ENCODE measurements at places on chromosomes 13 and 19.

DNA sequence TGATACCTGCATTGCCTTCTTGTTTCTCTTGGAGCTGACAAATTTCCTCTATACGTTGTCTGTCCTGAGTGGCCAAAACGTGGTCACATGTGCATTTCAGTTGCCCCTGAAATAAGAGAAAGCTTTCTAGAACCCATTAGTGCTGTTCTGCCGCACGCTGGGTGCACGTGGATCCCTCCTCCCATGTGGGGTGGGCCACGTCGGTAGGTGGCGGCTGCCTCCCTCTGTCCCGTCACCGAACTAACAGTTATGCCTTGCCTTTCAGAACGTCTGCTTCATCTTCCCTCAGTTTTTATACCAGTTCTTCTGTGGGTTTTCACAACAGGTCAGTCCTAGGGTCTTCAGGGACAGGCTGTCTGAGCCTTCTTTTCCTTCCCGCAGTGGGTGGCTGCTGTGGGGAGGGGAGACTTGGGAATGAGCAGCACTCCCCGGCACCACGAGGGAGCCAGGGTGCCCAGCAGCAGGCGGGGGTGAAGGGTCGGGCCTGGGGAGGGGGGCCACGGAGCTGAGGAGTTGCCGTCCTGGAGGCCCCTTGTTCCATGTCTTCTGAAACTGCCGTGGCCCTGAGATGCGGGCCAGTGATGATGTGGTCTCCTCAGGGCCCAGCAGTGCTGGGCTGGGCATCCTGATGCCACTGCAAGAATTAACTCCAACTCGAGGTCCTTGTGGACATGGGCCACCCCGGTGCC, 109.7 kb upstream of the MCF2L start:
- no peak for ATAC-seq

DNA sequence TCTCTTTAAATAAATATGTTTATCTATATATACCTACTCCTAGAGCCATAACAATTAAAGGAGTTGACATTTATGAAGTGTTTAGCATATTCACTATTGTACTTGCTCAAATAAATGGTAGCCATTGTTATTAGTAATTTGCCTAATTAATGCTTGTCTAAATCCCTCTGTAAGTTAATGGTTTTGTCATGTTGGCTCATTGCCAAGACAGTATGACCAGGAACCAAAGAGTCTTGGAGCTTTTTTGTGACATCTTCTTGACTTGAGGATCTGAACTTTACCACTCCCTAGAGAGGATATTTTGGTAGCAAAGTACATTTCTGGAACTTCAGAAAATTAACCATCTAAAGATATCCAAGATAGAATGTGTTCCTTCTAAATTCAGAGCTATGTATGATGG, 15.5 kb downstream of the FRY start:
- ATAC-seq: no peak

DNA sequence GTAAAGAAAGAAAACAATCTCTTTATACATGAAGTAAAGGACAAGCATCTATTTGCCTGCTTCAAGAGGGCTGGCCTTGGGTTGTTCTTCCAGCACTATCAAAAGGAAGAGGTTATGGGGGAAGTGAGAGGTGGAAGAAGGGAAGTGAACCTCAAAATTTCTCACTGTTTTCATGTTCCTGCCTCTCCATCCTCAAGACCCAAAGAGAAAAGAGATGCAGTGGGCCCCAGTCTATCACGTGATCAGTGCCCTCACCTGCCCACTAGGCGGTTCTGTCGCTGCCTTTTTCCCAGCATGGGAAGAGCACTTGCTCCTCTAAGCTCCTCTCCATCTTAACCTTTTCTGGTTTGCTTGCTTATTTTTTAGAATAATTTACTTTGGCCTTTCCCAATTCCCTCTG, 6.2 kb upstream of the USP12 start:
- ATAC-seq: no peak

DNA sequence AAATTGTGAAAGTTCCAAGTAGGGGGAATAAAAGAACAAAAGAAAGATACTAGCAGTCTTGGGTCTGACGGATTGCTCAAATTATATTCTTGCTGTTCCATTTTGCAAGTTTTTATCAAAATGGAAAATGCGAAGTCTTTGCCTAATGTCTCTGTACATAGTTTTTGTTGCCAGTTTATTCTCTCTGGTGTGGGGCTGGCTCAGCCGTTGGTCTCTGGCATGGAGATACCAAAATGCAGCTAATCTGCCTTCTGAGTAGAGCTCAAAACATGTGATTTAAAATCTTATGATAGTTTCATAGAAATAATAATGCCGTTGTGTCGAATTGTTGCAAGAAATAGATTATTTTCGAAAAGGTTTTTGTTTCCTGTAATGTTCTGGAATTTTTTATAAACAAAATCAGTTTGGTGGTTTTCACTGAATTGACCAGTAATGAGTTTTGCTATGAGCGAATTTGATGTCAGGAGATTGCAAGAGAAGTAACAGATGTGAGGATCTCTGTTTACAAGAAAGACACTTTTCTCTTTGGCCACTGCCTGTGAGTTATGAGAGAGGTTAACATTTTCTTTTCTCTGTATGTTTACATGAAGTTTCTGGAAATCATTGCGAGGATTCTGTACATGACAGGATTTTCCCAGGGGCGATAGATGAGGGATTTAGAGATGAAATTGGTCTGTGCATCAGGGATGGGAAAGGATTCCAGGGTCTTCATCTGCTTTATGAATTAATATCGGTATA, 147.0 kb downstream of the DCT start:
- no peak for ATAC-seq

DNA sequence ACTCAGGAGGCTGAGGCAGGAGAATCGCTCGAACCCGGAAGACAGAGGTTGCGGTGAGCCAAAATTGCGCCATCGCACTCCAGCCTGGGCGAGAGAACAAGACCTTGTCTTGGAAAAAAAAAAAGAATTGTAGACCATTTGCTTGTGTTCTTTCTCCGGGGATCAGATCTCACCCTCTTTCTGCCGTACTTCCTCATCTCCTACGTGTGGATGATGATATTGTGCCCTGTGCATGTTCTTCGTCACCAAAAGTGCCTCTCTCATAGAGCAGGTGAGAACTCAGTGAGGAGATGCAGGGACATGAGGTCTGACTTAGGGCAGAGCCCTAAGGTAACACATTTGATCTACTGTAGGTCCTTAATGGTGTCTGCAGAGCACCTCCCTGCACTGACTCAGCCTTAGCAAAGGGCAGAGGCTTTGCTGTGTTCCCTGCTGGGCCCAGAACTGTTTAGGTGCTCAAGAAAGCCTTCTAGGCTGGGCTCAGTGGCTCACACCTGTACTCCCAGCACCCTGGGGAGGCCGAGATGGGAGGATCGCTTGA, 1.3 kb downstream of the APOC2 start:
- ATAC-seq: no peak

DNA sequence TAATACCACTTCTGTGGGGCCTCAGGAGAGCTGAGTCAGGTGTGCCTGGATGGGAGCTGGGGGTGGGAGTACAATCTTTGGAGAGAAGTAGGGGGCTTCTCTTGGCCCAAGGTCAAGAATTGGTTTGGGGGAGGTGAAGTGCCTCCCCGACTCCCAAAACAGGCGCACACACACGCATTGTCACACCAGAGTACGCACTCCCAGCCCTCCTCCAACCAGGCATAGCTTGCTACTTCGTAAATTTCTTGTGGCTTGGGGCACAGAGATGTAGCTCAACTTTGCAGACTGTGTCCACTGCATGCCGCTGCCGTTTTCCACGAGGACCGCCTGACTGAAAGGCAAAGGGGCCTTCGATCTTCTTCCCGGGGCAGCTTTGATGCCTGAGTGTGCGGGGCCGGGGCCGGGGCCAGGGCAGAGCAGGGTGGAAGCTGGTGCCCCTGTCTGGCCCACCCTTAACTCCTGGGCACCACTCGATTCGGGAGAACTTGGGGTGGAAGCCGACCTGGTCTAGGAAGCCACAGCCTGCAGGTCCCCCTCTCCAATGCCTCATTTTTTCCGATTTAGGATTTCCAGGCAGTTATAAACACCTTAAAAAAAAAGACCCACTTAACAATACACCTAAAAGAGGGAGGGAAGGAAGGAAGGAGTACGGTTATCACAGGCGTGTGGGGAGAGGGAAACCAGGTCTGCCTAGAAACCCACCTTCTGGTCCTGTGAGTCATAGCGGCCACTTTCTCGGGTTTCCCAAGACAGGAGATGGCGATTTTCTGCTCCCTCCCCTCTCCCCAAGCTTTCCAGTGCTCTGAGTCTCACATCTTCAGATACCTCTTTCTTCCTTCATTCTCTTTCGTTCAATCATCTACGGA, 5.8 kb upstream of the TSHZ3 start:
- no peak for ATAC-seq

- peak; percentile 62 for ATAC-seq
Observed at GRCh38 chr13:39688699-39689405, 33.4 kb downstream of the COG6 start.

DNA sequence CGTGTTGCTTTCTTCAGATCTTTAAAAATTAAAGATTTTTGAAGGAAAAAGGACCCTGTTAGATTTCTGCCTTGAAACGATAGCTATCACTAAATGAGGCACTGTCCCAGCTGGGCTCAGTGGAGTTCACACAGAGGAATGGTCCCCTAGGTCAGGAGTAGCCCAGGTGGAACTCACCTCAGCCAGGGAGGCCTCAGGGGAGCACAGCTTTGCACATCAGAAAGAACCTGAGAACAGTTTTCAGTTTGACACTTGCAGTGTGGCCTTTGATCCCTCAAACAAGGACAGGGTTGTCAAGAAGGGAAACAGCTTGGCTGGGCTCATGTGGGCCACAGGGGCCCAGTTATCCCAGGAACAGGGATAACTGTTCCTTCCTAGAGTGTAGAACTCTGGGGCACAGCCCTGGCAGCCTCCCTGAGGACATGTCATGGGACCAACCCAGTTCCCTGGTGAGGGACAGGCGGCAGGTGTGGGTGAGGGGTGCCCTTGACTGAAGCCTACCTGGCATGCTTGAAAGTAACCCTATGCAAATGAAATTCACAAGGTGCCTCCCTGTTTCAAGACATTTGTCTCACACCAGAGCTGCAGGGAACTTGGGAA, 59.4 kb downstream of the CHST8 start:
- no peak for ATAC-seq

All from motor neuron (in vitro differentiated cells).